Activated CD4-positive, alpha-beta memory T cell treated with anti-CD3 and anti-CD28 coated beads for 36 hours (primary cell): ENCODE measurements at places on chromosomes 4 and X.

- DNase-seq: no peak
These were observed 8.2 kb downstream of the BMP2K start for GRCh38 chr4:78784236-78784865.

DNA sequence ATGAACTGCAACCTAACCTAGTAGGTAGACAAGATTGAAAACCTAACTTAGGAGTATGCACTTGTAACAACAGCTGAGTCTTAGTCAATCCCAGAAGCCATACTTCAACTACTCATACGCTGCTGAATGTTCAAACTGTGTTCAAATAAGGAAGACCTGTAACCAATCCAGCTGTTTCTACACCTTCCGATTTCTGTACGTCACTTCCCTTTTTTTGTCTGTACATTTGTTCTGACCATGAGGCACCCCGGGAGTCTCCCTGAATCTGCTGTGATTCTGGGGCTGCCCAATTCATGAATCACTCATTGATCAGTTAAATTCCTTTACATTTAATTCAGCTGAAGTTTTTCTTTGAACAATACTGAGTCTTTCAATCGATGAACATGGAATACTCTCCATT, 89.5 kb downstream of the BMP3 start:
- no peak for DNase-seq

DNA sequence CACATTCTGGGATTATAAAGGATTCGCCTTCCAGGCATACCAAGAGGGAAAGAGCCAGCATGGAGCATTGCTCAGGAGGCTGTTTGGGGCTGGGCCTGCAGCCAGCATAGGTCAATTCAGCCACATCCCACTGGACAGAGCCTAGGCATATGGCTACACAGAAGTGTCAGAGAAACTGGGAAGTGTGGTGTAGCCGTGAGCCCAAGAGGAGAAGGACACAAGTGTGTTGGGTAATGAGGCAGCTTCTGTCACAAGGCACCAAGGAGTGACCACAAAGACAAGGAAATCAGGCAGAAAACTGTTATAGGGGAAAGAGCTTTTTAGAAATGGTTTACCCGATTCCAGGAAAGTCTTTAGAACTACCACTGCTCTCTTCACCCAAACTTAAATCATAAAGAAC, 178.6 kb upstream of the TBL1X start:
- DNase-seq: no peak

GRCh38 chrX:1172496-1172895, 40.0 kb downstream of the CRLF2 start:
- DNase-seq: no peak

- DNase-seq: no peak
These were observed 223.1 kb downstream of the ANK2 start for GRCh38 chr4:113272523-113272922.

- DNase-seq: no peak
These were observed 885.0 kb upstream of the EPHA5 start for GRCh38 chr4:66555301-66555700.

DNA sequence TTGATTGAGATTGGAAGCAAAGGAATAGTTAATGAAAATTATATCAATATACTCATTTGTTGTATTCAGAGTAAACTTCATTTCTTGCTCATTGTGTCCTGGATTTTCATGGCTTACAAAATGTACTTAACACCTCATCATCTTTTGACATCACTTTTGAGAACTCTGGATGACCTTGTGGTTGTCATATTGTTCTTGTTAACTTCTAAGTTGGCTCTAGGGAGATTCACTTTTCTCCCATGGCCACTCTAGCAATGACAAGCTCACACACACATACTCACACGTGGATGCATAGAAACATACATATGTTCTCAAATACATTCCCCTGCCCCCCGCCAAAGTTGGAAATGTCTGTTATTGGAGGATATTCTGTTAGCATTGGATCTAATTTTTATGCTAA, 15.3 kb downstream of the PHEX start:
- no peak for DNase-seq

DNA sequence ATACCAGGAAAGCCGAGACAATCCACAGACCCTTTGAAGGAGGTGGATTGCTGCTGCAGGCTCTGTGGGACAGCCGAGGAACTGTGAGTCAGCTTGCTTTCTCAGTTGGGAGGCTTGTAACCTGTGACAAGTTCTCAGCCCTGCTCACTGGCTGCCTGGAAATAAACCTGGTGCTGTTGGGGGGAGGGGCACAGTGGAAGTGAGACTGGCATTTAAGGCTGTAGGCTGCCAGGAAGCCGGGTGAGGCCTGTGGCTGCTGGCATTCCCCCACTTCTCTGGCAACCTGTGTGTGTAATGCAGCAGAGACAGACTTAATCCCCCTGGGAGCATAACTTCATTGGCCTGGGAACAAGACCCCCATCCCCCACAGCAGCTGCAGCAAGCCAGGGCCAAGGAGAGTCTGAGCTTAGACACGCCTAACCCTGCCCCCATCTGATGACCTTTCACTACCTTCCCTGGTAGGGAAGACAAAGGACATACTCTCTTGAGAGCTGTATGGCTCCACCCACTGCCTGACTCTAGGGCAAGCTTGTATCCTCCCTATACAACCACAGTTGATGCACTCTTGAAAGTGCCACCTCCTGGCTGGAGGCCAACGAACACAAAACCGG, 64.1 kb downstream of the ALPK1 start:
- peak; percentile 42 for DNase-seq

DNA sequence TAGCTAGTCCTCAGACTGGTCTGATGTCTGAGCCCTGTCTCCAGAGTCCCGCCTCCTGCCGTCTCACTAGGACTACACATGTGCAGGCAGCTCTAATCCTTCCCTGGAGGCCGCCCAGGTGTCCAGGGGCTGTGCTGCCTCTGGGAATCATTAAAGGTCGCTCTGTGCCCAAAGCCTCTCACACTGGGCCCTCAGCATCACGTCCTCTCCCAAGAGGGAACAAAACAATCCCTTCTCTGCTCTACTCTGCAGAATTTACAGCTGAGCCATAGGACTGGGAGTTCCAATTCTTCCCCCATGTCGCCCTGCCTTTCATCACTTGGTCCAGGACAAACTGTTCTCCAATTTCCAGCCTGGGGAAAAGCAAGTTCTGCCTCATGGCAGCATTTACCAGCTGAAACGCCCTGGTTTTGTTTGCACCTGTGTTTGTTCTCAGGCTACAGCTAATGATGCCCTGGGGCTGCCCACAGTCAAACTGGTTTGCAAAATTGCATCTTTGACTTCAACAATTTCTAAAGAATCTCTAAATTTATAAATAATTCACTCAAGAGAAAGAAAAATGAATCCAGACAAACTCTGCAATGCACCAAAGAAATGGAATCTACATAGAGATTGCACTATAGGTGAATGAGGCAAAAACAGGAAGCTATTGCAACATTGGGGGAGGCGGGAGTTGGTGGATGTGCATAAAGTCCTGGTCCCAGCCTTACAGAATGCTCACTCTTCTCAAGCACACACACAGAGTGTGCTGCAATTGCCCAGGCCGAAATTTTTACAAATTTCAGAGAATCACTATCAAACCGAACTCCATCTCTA, 7.2 kb upstream of the MRFAP1 start:
- DNase-seq: peak; percentile 23

- DNase-seq: no peak
These were observed 672.2 kb downstream of the KCTD8 start for GRCh38 chr4:43776371-43776770.

- DNase-seq: no peak
These were observed 68.5 kb downstream of the NPNT start for GRCh38 chr4:105963461-105964400.

GRCh38 chrX:118862091-118862490, 38.5 kb downstream of the ZCCHC12 start:
- no peak for DNase-seq

DNA sequence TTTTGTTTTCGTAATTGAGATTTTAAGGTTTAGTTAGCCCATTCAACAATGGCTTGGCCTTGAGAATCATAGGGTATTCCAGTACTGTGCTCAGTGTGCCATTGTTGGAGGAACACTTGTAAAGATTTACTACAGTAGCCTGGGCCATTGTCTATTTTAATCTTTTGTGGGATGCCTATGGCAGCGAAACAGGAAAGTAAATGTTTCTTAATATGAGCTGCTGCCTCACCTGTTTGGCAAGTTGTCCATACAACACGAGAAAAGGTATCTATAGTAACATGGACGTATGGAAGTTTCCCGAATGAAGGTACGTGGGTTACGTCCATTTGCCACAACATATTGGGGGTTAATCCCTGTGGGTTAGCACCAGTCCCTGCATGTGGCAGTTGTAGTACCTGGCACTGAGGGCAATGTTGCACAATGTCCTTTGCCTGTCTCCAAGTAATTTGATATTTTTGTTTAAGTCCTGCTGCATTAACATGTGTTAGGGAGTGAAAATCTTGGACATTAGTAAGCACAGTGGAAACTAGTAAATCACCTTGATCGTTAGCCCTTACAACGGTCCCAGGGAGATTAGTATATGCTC, 38.6 kb upstream of the AADAT start:
- DNase-seq: no peak

DNA sequence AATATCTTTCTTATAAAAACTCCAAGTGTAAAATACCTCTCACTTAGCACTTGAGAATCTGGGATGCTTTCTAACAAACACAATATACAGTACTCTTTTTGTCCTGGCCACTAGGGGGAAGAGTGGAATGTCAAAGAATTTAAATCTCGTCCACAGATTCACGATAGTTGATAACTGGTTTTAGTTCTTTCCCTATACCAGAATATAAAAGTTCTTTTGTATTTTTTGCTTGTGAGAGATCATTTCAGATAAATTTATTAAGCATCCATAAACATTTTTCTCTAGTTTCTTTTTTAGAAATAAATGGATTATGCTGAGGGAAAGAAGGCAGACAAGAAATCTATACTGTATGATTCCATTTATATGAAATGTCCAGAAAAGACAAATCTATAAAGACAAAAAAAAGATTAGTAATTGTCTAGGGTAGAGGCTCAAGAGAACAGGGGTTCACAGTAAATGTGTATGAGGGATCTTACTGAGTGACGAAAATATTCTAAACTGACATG, 50.4 kb downstream of the MGARP start:
- no peak for DNase-seq

DNA sequence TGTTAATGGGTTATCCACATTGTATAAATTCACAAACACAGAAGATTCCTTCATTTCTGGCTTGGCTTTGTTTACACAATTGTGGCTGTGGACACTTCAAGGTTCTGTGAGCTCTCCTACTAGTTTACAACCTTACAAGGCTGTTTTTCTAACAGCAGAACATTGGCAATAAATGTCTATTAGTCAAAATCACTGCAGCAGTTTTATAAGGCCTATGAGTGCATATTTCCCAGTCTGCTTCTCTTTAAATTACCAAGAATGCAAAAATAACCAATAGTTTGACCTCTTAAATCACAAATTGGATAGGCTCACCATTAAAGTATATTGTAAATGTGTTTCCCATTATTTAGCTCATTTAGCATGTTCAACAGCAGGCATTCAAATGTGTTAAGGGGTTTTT, 239.2 kb downstream of the DKK2 start:
- no peak for DNase-seq

GRCh38 chr4:152971053-152971452, 34.9 kb downstream of the FHDC1 start:
- no peak for DNase-seq

GRCh38 chr4:145635630-145636029, 16.4 kb downstream of the MMAA start:
- no peak for DNase-seq

- DNase-seq: no peak
These were observed 77.4 kb upstream of the MID1 start for GRCh38 chrX:10697616-10698317.

DNA sequence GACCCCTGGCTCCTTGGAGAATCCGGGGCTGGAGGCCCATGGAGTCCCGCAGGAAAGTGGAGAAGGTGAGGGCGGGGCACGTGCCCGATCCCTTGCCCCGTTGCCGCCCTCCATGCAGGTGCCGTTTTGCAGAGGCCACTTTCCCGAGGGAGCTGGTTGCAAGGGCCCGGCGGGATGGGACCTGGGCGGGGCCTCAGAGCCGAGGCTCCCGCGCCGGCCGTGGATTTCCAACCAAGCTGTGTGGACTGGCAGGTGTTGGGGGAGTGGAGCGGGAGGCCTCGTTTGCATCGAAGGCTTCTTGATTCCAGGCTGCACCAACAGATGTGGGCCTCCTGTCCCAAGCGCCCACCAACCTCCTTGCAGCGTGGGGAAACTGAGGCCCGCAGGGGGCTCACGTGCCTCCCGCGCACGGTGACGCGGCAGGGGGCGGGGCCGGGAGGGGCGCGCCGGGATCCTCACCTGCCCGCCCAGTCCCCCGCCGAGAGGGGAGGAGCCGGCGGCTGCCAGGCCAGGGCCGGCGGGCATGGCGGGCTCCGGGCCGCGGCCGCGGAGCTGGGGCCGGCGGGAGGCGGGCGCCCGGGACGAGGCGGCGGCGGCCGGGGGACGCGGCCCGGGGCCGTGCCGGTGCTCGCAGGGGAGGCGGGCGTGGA, 24.9 kb downstream of the SH3BP2 start:
- DNase-seq: no peak

DNA sequence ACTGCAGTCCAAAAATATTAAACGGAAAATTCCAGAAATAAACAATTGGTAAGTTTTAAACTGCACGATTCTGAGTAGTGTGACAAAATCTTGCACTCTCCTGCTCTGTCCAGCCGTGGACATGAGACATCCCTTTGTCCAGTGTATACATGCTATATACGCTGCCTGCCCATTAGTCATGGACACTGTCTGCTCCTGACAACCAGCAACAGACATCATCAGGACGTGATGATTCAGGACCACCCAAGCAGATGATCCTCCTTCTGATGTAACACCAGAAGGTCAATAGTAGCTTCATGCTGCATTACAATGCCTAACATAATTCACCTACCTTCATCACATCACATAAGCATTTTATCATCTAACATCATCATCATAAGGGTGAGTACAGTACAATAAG, 36.3 kb downstream of the ATRX start:
- DNase-seq: no peak

DNA sequence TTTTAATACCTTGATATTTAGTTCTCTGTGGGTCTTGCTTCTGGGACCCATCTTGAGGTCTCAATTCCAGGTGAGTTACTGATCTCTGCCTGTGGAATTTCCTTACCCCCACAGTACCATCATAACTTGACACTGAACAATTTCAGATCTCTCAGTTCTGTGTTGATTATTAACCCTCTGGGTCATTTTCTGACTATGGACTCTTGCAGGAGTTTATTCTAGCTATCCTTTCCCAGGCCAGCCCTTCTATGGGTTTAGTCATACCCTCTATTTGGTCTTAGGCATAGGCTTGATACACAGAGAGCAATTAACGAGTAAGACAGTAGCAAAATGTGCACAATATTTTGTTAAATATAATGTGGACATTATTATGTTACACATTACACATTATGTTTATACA, 3.7 kb upstream of the SPARCL1 start:
- no peak for DNase-seq

GRCh38 chr4:8394061-8394519, 46.4 kb downstream of the ACOX3 start:
- no peak for DNase-seq

GRCh38 chr4:39716356-39716755, 18.4 kb downstream of the UBE2K start:
- no peak for DNase-seq

- no peak for DNase-seq
These were observed 65.3 kb downstream of the CLNK start for GRCh38 chr4:10619220-10619619.
